ENCODE measurements at places on chromosomes 6 and 20.

GRCh38 chr6:57182017-57182432 lies 9.9 kb downstream of the BAG2 start:
- peak; percentile 83 for DNase-seq

DNA sequence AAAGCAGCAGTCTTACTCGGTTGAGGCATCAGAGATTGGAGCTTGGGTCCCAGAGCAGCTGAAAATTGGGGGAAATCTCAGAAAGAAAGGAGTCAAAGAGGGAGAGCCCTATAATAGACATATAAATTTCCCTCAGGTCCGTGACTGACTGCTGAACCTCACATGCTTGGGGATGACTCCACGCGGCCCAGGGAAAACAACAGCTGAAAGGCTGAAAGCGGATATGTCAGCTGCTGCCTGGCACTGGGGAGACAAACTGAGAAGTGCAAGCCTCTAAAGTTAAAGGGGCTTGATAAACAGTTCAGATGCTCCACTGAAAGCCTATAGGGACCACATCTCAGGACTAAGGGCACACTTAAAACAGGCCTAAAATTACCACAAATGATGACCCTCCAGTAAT lies 255.9 kb upstream of the RIN2 start:
- DNase-seq: no peak

DNA sequence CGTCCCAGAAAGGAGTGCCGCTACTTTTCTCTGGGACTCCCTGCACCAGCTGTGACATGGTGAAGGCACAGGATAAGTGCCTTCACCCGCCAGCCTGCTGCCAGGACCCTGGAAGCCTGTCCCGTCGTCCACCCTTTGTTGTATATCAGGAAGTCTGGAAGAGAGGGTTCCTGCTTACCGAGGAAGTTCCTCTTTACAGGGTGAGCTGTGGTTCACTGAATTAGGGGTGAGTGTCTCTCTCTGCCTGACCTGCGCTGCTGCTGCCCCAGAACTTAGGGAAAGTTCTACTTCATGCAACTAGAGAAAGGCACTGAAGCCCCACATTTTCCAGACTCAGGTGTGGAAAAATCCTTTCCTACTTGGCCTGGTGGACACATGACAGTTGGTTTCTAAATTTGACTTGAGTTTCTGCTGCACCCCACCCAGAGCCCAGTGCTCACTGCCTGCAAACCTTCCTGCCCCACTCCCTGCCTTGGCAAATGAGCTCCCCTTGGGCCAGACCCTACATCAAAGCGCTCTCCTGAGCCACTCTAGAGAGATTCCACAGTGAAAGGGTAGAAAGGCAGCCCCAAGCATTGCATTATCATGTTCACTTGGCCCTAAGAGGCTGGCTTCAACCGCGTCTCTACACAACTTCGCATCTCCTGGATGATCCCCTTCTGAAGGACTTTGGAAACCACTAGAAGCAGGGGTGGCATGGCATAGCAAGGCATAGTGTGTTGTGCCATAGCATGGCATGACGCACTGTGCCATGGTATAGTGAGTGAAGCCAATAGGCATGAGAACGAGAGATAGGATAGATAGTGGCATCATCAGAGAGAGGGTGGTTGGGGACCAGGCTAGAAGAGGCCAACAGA lies 215.8 kb upstream of the CDYL start:
- no peak for DNase-seq

DNA sequence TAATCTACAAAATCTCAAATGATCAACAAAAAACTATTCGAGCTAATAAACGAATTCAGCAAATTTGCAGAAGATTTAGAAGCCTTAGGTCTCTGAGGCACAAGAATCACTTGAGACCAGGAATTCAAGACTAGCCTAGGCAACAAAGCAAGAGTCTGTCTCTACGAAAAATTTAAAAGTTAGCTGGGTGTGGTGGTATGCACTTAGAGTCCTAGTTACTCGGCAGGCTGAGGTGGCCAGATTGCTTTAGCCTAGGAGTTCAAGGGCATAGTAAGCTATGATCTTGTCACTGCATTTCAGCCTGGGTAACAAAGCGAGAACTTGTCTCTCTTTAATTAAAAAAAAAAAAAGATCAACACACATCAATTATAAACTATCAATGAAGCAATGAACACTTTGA lies 34.2 kb downstream of the FAM184A start:
- no peak for DNase-seq

- DNase-seq: no peak
These were observed 251.2 kb downstream of the ZNF217 start for GRCh38 chr20:53342429-53342828.

DNA sequence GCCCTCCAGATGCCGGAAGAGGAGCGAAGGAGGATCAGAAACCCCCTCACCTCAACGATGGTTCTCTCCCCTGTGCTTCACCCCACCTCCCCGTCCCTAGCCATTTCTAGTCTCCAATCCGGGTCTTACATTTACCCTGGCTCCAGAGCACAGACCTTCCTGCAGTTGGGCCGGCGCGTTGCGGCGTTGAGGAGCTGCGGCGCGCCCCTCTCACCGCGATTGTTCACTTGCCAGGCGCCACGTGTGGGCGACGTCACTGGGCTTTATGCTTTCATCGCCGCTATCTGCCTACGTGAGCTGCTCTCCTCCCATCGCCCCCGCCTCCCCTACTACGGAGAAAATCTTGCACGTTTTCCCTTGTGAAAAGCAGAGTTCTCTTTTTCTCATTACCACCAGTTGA lies at the start of gene CRISP2:
TSS of gene CRISP2 (minus strand) at position 198 of the 400 bp plus-strand sequence. CDS start 4,347 bp downstream, outside the sequence.
- DNase-seq: no peak

DNA sequence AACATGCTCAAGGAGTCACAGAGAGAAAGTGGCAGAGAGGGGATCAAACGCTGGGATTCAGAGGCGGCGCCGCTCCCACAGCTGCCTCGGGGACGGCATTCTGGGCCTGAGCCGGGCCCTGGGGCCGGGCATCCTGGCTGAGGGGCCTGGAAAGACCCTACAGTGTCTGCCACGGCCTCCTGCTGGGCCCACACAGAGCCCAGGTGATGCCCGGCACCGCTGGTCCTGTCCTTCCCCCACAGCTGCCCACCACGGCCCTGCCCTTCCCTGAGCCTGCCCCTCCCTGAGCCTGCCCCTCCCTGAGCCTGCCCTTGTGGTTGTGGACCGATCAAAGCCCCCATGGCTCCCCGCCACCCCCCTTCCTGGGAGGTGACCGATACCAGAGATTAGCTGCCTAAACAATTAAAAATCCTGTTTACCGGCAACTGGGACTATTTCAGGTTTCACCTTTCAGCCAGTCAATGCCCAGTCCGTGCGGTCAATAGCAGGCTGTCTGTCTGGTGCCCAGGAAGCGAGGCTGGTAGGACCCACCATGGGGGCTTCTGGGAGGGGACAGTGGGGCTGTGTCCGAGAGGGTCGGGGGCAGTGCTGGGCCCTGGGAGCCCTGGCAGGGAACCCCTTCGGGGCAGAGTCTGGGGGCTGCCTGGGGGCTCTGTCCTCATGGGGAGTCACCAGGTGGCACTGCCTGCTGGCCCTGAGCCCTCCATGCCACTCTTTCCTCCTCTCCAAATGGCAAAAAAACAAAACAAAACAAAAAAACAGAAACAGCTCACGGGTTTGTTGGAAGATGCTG lies 55.4 kb upstream of the GATA5 start:
- no peak for DNase-seq

DNA sequence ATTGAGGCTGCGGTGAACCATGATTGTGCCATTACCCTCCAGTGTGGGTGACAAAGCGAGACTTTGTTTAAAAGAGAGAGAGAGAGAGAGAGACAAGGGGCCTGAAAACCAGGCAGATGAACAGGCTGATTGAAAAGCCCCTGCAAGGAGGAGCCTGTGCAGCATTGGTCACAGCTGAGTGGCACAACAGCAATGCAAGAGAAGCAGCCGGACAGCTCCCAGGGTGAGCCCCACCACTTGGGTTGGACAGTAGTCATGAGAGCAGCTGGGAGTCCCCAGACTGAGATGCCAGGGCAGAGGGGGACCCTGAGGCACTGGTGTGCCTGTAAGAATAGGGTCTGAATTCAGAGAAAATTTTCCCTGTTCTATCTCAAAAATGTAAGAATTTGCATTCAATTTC lies 10.2 kb downstream of the DNPH1 start:
- DNase-seq: no peak

DNA sequence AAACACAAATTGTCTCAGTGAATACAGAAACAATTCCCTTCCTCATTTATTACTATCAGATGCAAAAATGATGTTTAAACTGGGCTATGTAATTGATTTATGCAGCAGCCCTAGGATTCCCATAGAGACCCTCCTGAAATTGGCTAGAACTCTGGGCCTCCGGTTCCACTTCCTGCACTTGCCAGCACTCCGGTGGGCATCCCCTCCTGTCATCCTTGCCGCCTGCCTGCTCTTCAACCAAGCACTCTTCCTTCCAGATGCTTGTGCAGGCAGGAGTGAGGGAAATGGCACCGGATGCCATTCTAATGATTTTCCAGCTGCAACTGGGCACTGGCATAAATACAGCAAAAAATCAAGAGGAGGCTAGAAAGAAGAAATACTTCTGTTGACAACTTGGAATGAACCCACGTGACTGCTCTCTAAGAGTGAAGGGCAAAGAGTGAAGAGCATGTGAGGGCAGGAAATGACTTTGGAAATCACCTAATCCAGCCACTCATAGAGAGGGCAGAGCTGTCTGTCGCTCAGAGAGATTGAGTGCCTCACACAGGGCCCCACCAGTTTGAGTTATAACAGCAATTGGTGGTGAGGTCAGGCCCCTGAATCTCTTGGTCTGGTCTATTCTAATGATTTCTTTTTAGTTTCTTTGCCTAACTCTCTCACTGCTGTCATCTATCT lies 3.7 kb upstream of the NEDD9 start:
- no peak for DNase-seq

DNA sequence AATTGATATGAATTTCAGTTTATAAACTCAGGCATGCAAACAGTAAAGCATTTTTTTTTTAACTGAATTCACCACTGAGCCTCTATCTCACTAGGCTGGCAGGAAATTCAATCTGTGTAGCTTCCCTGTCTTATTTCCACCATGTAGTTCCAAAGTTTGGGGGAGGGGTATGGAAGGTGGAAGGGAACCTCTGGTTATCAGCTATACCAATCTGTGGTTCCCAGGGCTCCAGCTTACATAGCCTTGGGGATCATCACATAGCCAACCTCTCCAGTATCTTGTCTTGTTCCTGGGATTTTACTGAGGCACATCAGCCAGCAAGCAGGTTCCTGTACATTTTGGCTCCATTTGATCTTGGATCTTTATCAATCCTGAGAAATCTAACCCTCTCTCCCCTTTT lies 15.6 kb downstream of the RAD21L1 start:
- no peak for DNase-seq

DNA sequence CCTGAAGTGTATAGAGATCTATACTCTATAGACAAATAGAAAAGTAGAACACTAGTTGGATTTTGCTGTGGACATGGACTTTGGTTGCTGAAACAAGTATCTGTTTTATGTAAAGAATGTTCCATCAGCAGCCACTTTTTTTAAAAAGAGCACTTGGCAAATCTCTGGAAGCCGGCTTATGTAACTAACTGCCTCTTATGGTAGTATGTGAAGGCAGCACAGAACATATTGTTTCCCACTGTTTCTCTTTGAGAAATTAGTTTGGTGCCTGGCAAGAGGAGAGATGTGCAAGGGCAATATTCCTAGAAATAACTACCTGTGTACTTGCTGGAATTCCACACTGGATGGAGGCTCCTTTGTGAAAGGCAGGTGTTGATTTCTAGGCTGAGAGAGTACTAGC lies 242.3 kb upstream of the PREP start:
- no peak for DNase-seq

GRCh38 chr6:47235964-47236760 lies 73.5 kb downstream of the TNFRSF21 start:
- no peak for DNase-seq

GRCh38 chr20:51420111-51420510 lies 122.4 kb downstream of the NFATC2 start:
- DNase-seq: peak; percentile 62

DNA sequence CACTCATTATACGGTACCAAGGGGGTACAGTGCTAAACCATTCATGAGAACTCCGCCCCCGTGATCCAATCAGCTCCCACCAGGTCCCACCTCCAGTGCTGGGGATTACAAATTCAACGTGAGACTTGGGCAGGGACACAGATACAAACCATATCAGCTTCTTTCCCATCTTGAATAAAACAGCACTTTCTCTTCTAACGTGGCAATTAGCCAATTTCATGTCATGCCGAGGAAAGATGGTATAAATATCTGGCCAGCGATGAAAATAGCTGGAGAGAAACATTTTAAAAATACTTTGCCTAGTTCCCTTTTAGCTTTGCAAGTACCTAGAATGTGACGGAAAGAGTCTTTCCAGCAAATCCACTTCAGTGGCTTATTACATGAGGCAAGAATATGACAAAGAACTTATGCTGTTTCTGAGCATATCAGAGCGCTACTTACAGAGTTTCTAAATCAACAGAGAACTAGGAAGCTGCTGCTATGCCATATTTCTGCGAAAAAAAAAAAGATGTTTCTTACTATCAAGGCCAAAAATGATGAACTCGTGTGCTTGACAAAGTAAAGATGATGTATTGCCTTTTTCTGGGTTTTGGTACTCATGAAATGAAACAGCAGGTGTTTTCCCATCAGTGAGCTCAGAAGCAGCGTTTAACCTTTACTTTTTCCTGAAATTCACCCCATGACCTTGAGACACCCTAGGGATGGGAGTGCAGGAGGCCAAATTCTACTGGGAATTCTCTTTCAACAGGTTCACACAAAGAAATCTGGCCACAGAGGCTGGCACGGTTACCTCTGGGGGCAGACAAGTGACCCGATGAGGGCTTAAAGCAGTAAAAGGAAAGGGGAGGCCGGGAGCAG lies 37.9 kb downstream of the AGPAT4 start:
- DNase-seq: no peak

DNA sequence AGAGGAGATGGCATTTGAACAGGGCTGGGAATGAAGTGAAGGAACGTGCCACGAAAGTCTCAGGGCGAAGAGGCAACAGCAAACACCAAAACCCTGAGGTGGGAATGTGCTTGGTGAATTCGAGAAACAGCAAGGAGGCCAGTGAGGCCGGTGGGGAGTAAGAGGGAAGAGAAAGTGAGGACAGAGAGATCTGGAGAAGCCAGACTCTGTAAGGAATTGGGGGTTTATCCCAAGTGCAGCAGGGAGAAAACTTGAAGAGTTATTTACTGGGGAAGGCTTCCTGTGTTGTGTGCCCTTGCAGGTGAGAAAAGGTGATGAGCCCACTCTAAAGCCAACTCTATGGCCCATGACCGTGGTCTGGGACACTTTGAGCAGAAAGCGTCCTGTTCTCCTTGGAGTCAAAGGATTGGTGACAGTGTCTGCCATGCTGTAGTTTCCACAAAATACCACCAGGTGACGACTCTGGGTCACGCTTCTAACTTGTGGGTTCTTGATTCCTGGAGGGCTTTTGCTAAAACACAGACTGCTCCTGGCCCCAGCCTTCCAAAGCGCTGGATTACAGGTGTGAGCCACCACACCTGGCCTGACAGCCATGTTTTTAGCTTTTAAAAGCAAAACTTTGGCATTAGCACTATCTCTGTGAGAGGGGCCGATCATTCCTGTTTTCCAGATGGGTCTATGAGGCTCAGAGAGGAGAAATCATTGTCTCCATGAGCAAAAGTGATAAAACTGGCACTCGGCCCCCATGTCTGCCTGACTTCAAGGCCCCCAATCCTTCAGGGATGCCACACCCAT lies 18.0 kb upstream of the CSNK2A1 start:
- DNase-seq: peak; percentile 63
